ENCODE measurements at places on chromosomes 11 and 22.

DNA sequence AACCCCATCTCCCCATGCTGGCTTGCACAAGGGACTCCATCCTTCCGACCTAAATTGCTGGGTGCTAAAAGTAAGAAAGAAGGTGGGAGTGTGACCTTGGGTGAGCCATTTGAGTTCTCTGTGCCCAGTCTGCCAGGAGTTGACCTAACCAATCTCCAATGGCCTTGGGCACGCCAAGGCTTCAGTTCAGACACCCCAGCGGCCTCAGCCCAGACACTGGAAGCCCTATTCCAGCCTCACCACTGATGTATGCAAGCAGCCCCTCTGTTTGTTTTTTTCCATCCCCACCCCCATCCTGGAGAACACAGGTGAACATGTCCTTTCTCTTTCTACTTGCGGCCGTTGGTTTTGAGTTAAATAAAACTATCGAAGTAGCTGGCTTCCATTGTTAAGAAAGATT lies 31.9 kb downstream of the MYH9 start:
- DNase-seq: no peak

DNA sequence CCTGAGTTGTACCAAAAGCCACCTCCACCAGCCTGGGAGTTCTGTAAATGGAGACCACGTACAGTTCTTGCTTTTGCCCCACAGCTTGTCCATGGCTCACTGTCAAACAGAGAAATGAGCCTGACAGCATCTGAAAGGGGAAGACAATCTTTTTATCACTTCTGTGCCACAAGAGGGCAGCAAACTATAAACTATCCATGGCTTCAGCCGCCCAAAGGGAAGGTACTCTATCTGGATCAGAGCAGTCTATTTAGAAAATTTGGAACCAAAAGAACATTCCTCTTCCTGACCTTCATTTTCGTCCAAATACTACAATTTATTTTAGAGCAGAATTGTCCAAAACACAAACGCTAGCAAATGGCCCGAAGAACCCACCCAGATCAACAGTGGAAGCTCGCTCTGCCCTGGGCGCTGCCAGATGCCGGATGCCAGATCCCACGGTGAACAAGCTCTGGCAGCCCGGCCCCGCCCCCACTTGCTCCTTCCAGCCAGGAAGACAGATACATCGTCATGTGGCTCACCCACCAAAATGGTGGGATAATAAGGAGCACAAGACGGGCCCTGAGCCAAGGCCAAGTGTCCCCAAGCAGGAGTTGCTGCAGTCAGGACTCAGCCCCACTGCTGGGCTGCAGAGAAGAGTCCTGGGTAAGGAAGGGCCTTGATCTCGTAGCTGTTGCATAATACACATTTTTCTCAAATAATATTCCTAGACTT lies 23.9 kb upstream of the SCGB1A1 start:
- peak; percentile 19 for DNase-seq

DNA sequence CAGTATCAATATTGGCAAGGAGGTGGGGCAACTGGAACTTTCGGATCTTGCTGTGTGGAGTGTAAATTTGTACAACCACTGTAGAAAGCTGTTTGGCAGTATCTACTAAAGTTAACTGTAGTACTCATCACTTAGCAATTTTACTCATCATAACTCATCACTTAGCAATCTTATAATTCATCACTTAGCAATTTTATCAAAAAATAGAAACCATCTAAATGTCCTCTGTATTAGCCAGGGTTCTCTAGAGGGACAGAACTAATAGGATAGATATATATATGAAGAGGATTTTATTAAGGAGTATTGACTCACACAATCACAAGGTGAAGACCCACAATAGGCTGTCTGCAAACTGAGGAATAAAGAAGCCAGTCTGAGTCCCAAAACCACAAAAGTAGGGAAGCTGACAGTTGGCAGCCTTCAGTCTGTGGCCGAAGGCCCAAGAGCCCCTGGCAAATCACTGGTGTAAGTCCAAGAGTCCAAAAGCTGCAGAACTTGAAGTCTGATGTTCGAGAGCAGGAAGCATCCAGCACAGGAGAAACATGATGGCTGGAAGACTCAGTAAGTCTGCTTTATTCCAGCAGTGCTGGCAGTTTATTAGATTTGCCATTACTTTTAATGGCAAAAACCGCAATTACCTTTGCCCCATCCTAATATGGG lies 92.9 kb upstream of the USP47 start:
- DNase-seq: no peak

GRCh38 chr11:72138821-72139390 lies 3.4 kb downstream of the FOLR3 start:
- no peak for DNase-seq

- no peak for DNase-seq
Measured at GRCh38 chr11:88511006-88511405, 173.5 kb upstream of the CTSC start.

- DNase-seq: no peak
Measured at GRCh38 chr11:85718126-85718943, 32.3 kb upstream of the CCDC89 start.

DNA sequence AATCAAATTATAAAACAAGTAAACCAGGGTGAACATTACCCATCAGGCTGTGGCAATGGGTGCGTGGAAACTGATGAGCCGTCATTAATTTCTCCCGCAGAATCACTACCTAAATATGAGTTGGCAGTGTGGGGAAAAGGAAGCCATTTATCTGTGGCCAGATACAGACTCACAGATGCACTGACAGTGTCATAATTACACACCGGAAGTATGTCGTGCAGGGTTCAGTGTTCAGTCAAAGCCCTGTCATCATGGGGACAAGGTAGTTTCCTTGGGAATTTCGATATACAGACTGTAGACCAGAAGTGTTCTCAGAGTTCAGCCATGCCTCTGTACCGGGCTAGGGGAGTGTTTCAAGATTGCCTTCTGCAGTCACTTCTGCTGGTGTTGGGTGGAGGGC lies 119.2 kb upstream of the SEZ6L start:
- no peak for DNase-seq

GRCh38 chr22:50047346-50047745 lies 10.8 kb downstream of the TTLL8 start:
- DNase-seq: no peak

- no peak for DNase-seq
Measured at GRCh38 chr11:110069158-110069737, 23.9 kb upstream of the ZC3H12C start.

GRCh38 chr11:27864091-27864491 lies 163.8 kb upstream of the BDNF start:
- DNase-seq: no peak

- no peak for DNase-seq
Measured at GRCh38 chr22:31631436-31631835, 30.6 kb downstream of the PISD start.

DNA sequence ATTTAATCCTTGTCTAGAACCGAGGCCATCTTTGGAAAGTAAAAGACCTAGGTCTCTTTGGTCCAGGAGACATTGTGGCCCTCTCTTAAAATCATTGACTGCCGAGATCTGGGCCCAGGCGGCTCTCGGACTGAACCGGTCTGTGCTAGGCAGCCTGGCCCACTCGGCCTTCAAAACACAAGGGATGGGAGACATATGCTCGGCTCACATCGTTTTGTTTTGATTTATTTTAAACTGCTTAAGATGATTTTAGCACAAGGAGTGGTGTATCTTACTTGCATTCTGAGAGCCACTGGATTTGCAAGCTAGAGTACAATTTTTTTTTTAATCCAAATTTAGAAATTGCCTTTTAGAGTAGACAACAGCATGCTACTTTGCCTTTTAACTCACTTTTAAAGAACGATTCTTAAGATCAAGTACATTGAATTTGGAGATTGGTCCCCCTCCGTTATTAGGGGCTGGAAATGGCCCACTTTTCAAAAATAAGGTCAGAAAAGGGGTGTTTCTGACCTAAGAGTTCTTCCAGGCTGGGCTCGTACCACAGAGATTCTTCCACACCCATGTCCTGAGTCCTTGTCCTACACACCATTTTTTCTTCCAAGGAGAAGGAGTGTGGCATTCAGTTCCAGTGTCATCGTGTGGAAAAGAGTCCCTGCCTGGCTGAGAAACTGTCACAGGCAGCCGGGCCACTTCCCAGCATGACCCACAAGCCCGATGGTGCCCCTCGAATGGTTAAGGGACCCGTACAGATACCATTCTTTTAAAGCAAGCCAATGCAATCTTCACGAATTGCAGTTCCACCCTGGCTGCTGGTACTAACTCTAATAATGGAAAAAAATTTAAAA lies 80.5 kb upstream of the WNT7B start:
- DNase-seq: no peak

GRCh38 chr22:31179345-31179744 lies 19.4 kb downstream of the RNF185 start:
- no peak for DNase-seq

DNA sequence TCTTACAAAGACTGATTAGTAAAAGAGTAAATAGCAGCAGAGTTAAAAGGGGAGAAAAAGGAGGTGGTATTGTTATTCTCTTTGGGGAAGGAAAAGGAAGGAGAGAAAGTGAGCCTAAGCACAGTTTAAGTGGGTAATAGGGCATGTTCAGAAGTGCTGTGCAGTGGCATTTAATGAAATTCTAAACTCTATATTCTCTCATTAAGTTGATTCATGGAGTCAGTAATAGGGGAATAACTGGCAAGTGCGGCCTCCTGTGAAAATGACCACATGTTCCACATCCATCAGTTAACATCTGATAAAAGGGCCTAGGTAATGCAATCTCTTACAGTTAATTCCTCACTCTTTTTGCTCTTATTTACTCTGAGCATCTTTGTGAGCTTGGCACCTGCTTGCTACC lies 516.7 kb downstream of the JRKL start:
- no peak for DNase-seq

DNA sequence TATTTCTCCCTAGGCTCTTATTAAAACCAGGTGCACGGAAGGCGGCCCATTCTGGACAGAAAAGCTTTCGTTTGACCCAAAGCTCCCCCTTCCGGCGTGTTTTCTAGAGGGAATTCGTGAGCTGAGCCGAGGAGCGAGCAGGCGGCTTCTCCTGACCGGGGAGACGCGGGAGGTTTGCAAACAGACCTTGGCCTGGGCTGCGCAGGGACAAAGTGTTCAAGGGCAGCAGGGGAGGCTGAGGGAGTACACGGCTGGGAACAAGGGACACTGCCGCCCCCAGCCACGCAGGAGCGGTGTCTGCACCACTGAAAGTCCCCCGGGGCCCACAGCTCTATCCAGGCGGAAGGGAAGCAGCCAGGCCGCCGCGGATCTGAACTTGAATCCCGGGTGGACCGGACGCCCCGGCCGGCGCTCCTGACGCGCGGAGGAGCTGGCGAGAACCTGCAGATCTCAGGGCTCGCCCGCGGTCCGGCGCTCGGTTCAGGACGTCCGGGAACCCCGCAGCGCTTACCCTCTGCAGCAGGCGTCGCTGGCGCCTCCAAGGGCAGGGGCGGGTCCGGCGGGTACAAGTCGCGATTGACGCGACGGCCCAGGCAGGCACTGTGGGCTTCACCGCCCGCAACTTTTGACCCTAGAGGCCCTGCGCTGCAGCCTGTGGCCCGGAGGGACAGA lies 101.9 kb downstream of the WT1 start:
- DNase-seq: peak; percentile 9

- no peak for DNase-seq
Measured at GRCh38 chr11:19703211-19703610, 9.4 kb upstream of the NAV2 start.

- no peak for DNase-seq
Measured at GRCh38 chr11:120001178-120002090, 136.5 kb downstream of the TRIM29 start.

GRCh38 chr22:32858121-32858703 lies 56.7 kb downstream of the TIMP3 start:
- no peak for DNase-seq

GRCh38 chr11:84313830-84314359 lies 1027.7 kb upstream of the CCDC90B start:
- no peak for DNase-seq

DNA sequence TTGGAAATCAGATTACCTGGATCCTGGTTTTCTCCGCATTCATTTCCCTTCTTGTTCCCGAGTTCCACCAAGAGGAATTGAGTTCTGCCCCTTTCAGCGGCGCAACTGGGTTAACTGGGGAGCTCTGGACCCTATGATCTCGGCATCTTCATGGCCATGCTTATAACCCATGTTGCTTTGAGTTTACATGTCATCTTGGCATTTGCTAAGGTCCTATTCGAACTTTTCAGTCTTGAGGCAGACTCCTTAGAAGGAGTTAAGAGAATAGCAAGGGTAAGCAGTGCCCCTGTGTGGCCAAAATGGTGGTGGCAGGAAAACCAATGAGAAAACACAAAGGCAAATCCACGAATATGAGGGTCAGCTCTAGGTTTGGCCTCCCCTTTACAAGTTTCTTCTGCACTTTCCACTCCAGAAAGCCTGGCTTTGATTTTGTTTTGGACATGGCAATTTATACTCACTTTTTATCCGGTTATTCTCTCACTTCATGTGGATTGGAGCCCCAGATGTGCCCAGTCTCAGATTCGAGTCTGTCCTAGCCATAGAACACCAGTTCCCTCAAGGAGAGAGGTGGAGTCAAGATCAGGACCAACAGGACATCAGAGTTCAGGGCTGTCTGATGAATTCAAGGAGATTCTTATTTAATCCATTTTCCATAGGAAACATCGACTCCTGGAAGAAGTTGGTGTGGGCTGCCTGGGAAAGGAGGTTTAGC lies 55.3 kb upstream of the FBXO3 start:
- DNase-seq: peak; percentile 28

- no peak for DNase-seq
Measured at GRCh38 chr22:46753360-46753759, 9.1 kb upstream of the TBC1D22A start.

- DNase-seq: peak; percentile 79
Measured at GRCh38 chr11:102452461-102453301, at the start of gene TMEM123. Gene TMEM123, minus strand, starts transcription at chr11:102452765. Its CDS starts 142 bp downstream, at chr11:102452623.

DNA sequence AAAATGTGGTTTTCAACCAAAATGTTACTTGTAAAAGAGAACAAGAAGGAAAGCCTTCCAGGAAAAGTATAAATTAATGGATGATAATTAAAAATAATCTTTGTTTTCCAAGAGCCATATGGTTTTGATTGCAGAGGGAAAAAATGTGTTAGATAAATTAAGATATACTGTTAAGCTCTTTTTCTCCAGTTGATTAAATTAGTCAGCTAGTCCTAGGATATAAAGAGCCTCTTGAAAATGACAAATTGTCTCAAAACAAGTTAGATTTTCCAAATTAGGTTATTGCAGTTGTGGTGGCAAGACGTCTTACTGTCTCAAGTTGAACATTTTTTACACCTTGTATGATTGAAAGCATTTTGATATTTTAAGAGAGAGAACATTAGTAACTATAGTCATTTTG lies 110.9 kb downstream of the DYNC2H1 start:
- DNase-seq: no peak

DNA sequence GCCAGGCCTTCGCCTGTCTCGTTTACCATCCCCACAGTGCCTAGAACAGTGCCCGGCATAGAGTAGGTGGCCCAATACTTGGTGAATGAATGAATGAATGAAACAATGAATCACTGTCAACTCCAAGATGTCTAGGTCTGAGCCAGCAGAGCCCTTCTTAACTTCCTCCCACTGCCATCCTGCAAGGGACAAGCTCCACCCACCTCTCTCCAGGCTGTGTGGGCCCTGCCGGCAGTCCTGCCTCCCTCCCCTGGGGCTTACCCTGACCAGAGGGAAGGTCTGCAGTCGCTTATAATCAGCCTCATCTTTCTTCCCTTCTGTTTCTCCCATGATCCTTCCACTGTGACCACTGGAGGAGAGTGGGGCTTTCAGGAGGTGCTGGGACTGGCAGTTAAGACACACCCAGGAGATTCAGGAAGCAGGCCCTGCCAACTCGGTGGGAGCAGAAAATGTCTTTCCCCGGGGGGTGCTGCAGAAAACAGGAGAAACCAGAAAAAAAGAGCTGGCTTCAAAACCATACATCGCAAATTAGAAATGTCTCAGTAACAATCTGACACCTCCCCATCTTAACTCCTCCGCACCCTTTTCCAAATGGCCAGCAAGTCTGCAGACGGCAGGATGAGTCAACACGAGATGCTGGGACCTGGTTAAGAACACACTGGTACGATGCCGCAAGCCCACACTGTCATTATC lies 11.4 kb downstream of the DNAL4 start:
- DNase-seq: no peak

Data from stimulated activated CD4-positive, alpha-beta T cell treated with anti-CD3 and anti-CD28 coated beads, Interleukin-2, amount 100 ng/mL, for 4 hours (primary cell).